ENCODE measurements at places on chromosomes 4 and X. TPM values are rescaled to one million over a fixed set of nuclear protein-coding genes. Genes with fewer than 3 reads are reported as not detected.

GABRB1 gene
- not detected for total RNA-seq

L1CAM gene
- 0.29 TPM for total RNA-seq

FRG1 gene
- total RNA-seq: 60.4 TPM

DNA sequence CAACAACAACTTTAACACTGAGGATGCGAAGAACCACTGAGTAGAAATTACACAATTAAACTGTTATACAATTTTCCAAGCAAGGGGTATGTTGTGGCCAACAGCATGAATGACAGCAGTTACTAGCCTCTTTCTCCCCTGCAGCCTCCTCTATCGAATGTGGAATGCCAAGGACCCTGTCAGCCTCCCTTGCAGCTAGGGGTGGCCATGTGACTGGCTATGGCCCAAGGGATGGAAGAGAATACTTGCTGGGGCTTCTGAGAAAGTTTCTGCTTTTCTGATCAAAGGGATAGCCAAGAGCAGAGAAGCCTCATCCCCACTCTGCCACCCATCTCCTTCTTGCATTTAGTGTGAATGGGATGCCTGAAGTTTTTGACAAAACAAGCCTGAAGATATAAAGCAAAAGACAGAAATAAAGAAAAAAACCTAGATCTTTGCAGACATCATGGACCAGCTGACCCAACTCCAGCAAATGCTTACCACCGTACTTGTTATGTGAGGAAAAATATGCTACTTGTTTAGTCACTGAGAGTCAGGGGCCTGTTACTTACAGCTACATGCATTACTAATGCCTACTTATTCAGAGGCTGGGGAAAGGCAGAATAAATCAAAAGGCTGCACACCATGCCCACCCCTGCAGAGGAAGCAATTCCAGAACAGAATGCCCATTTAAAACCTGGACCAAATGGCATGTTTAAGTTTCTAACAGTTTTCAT is 32.0 kb downstream of the DCTD start:
- no peaks in the 10 kb centered on the region for H3K27me3 ChIP-seq
- DNase-seq: no peak
- no peak overlapping the region for H3K27ac ChIP-seq
- H3K4me3 ChIP-seq: no peak overlapping the region
- H3K4me1 ChIP-seq: no peaks in the 10 kb centered on the region

Data from activated naive CD8-positive, alpha-beta T cell treated with anti-CD3 and anti-CD28 coated beads for 36 hours (primary cell).